ENCODE measurements at places on chromosomes 6 and 20.

- DNase-seq = no peak
Measured at GRCh38 chr6:20608905-20609304, 74.6 kb downstream of the CDKAL1 start.

DNA sequence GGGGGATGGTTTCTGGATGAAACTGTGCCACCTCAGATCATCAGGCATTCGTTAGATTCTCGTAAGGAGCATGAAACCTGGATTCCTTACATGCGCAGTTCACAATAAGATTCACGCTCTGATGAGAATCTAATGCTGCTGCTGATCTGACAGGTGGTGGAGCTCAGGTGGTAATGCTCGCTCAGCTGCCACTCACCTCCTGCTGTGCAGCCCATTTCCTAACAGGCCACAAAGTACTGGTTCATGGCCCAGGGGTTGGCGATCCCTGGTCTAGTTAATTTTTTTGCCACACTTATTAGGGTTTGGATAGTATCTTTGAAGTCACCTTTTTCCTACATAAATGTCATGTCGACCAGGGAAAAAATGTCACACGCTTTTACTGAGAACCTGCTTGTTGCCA lies 96.8 kb upstream of the MLIP start:
- DNase-seq = no peak

- no peak for DNase-seq
Measured at GRCh38 chr6:130980310-130981032, 82.6 kb downstream of the EPB41L2 start.

GRCh38 chr6:36314221-36315014 lies 22.3 kb downstream of the BNIP5 start:
- DNase-seq = no peak

GRCh38 chr6:47567586-47567985 lies 90.0 kb downstream of the CD2AP start:
- DNase-seq = no peak

DNA sequence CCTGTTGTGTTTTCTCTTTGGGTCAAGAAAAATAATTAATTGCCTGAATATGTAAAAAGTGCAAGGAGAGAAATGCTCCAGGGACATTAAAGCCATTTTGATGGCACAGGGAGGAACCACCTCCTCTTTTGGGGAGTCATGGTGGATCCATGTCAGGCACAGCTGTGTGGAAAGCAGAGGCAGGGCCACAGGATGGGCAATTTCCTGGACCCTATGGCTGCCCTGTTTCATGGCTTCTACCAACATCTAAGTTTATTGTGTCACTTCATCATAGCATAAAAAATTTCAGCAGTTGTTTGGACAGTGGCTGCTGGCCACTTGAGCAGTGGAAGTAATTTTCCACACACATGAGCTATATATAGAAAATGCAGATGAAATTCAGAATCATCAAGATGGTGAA lies 238.2 kb downstream of the SYNE1 start:
- no peak for DNase-seq

DNA sequence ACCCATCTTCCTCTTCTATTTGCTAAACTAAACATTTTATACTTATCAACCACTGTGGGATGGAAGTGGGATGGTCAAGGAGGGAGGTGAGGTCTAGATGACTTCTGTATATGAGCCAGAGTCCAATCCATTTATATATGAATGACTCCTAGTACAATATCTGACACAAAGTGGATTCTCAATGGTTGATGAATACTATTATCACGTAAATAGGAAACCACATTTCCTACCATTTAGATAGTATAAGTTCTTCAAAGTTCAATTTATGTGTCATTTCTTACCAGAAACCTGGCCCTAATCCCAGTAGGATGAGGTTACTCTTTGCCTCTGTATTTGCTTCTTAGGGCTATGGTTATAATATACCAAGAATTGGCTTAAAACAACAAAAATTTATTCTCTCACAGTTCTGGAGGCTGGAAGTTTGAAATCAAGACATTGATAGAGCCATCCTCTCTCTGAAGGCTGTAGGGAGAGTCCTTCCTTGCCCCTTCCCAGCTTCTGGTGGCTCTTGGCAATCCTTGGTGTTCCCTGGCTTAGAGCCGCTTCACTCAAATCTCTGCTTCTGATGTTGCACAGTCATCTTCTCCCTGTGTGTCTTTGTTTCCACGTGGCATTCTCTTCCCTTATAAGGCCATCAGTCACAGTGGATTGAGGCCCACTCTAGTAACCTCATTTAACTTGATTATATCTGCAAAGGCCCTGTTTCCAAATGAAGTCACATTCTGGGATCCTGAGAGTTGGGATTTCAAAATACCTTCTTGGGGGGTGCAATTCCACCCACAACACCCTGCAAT lies 41.0 kb upstream of the RAB23 start:
- DNase-seq = no peak

GRCh38 chr20:21503345-21503744 lies 10.5 kb downstream of the NKX2-2 start:
- peak; percentile 27 for DNase-seq

GRCh38 chr20:8798505-8798904 lies 270.4 kb upstream of the PLCB4 start:
- no peak for DNase-seq
